Heart left ventricle (tissue), 16 donors: ENCODE measurements at places on chromosomes 3 and 15. TPM values are rescaled to one million over a fixed set of nuclear protein-coding genes. Genes with fewer than 3 reads are reported as not detected.

GRCh38 chr15:88476635-88477060, 9.1 kb downstream of the MRPS11 start:
- H3K27me3 ChIP-seq = no peaks in the 10 kb centered on the region
- no peak overlapping the region for H3K27ac ChIP-seq
- no peaks in the 10 kb centered on the region for H3K4me1 ChIP-seq
- peak; percentile 34 for DNase-seq
- peaks cover 76% of the 10 kb centered on the region for H3K36me3 ChIP-seq

DNA sequence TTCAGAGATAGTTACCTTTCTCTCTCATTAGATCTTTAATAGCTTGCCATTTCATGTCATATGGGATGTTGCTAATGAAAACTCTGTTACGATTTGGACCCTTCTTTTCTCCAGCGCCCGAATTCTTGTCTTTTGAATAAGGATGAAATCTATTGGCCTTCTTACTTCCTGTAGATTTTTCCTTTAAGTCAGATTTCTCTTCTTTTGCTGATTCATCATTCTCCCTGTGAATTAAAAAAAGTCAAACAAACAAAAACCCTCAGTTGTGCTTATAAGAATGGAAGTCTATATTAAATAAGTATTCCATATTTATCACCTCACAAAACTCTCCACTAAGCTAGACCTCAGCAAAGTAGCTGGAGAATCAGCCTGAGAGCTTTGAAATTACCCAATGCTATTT, 9.5 kb downstream of the MYEF2 start:
- H3K4me1 ChIP-seq = no peaks in the 10 kb centered on the region
- DNase-seq = no peak
- H3K27ac ChIP-seq = no peak overlapping the region
- H3K36me3 ChIP-seq = no peaks in the 10 kb centered on the region
- no peak overlapping the region for H3K4me3 ChIP-seq

- H3K27me3 ChIP-seq = no peaks in the 10 kb centered on the region
- no peak overlapping the region for H3K27ac ChIP-seq
- H3K4me1 ChIP-seq = no peaks in the 10 kb centered on the region
- H3K4me3 ChIP-seq = no peak overlapping the region
- no peak for DNase-seq
- H3K36me3 ChIP-seq = no peaks in the 10 kb centered on the region
Observed at GRCh38 chr15:31412824-31413223, 86.2 kb downstream of the KLF13 start.

Gene FOXB1
- total RNA-seq = not detected

Gene ISL2
- total RNA-seq = not detected

DNA sequence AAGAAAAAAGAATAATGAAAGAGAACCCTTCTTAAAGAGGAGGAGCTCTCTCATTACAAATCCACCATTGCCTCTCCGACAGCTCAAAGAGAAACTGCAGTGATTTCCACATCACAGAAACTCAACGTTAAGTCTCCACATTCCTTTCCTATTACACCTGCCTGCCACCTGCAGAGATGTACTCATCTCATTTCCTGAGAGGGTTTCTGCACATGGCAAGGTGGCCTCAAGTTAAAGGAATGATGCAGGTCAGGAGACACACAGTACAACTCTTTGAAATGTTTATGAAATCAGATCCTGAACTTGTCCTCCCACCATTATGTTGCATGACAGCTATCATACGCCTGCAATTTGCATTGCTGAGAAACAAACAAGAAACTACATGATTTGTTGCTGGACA, 458.4 kb upstream of the ADAMTS9 start:
- H3K36me3 ChIP-seq = no peaks in the 10 kb centered on the region
- H3K27ac ChIP-seq = no peak overlapping the region
- H3K4me1 ChIP-seq = no peaks in the 10 kb centered on the region
- no peak for DNase-seq
- no peaks in the 10 kb centered on the region for H3K27me3 ChIP-seq

DNA sequence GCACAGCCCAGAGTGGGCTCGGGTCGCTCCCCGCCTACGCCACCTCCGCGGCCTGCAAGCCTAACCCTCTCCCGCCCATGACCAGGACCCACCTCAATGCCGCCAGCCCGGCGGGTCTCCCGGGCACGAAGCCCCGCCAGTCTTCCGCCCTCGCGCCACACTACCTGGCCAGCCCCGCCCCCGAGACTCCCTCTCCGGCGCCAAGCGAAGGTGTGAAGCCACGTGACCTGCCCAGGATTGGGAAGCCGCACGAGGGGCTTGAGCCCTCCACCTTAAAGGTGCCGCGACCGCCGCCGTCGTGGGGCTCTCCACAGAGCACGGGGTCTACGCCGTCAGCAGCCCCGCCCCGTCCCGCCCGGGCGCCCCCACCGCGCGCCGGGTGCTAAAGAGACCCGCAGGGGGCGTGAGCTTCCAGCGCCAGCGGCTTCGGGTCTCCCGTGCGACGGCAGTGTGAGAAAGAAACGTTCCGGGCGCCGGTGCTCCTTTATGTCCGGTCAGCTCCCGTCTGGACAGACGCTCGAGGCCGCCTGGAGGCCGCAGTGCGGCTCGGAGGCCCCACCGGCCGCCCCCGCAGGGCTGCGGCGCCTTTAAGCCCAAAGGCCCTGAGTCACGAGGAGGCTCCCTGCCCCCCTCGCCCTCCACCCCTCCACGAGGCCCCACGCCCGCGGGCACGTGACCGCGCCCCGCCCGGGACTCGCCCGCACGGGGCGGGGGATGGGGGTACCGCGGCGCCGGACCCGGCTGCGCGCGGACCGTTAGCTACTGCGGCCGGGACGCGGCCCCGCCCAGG, at the start of gene CPEB1:
Gene CPEB1 (minus strand): TSS at position 319 of the 790 bp plus-strand sequence. CDS start 18,904 bp downstream, outside the sequence.
- DNase-seq = peak; percentile 46
- peak within 1 kb of the TSS; percentile 55 for H3K4me3 ChIP-seq
- H3K4me1 ChIP-seq = peaks cover 26% of the 10 kb centered on the region
- peak within 1 kb of the TSS; percentile 39 for H3K27ac ChIP-seq

DNA sequence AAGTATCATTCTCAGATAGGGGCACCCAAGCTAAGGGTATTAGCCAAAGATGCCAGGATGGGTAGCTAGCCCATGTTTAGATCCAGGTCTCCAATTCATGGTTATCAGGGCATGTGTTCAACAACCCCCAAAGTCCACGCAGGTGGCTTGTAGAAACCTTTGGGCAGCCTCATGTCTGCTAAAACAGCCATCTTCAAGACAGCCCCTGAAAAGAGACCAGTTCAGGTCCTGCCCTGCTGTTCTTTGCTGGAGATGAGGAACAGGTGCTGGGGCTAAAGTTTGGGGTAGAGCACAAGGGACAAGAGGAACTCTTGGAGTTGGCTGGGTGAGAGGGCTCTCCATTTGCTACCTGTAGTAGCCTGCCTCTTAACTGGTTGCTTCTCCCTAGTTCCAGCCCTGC, 4.6 kb downstream of the PPM1M start:
- H3K36me3 ChIP-seq = peaks cover 5% of the 10 kb centered on the region
- H3K27me3 ChIP-seq = no peaks in the 10 kb centered on the region
- H3K4me3 ChIP-seq = no peak overlapping the region

DNA sequence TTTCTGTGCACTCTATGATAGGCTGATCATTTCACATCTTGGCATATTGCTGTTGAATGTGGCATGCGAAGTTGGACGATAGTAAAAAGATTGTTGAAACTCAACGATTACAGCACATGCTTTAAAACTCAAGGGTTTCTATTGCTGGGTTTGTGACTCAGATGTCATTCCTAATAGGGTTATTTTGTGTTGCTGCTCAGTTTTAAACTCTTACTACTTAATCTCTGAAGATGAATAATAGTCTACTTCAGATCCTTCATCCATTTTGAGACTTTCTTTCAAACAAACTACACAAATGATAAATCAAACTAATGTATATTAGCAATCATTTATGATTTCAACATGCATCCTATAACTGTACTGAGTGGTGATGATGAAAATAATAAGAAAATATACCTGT, 71.3 kb upstream of the MBNL1 start:
- peak overlapping the region; percentile 4 for H3K4me3 ChIP-seq
- H3K4me1 ChIP-seq = peaks cover 22% of the 10 kb centered on the region
- DNase-seq = no peak
- no peaks in the 10 kb centered on the region for H3K27me3 ChIP-seq

DNA sequence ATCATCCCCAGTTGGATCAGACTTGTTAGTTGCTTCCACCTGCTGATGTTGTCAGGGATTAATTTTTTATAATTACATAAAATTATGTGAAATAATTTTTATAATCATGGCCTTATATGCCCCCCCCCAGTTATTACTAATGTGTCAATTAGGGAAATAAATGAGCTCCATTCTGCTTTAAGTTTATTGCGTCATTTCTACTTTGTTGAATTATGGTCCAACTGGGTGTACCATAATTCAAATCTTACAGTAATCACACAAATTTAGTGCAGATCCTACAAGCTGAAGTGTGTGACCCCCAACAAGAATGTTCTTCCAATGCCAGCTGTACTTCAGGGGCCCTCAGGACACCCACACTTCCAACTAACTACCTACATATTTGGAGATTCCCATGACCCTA, 7.5 kb upstream of the NDN start:
- H3K36me3 ChIP-seq = no peaks in the 10 kb centered on the region
- H3K27ac ChIP-seq = no peak overlapping the region
- H3K4me3 ChIP-seq = no peak overlapping the region

DNA sequence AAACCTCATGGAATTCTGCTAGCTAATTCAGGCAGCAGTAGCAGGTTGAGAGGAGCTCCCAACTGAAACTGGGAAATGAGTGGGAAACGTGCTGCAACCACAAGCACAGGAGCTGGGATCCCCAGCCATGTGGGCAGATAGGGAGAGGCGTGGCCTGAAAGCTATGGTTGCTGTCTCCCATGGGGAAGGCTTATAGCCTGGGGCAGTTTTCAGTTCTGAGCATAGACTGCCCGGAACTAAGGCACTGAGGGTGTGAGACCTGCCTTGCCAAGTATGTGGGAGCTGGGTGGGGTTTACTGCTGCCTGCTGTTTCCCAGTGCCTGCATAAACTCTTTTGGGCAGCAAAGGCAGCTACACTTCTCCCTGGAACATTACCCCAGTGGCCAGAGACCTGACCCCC, 229.5 kb downstream of the TUSC7 start:
- no peaks in the 10 kb centered on the region for H3K27me3 ChIP-seq
- H3K36me3 ChIP-seq = no peaks in the 10 kb centered on the region
- no peak overlapping the region for H3K4me3 ChIP-seq

- DNase-seq = no peak
- no peak overlapping the region for H3K27ac ChIP-seq
- H3K4me3 ChIP-seq = no peak overlapping the region
- peaks cover 69% of the 10 kb centered on the region for H3K36me3 ChIP-seq
- H3K4me1 ChIP-seq = peaks cover 11% of the 10 kb centered on the region
- no peaks in the 10 kb centered on the region for H3K27me3 ChIP-seq
Observed at GRCh38 chr3:16364963-16365362, 100.0 kb downstream of the OXNAD1 start.

Gene ISLR
- 5.8 TPM for total RNA-seq

DNA sequence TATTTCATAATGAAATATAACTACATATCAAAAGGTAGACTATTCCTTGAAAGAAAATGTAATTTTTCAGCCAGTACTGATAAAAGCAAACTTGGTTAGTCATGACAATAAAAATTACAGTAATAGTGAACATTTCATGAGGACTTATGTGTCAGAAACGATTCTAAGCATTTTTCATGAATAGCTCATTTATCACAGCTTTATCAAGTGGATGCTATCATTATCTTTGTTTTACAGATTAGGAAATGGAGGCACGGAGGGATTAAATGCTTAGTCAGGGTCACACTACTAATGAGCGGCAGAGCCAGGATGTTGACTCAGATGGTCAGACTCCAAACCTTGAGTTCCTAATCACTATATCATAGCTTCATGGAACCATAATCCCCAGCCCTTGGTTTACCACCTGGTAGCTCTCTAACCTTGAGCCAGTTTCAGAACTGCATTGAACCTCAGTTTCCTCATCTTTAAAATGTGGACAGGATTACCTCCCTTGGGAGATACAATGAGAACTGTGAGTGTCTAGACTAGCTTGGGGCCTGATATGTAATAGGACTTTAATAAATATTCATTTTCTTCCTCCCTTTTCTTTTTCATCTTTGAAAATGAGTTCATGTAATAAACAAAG, 85.4 kb downstream of the TNIK start:
- no peaks in the 10 kb centered on the region for H3K36me3 ChIP-seq
- peaks cover 34% of the 10 kb centered on the region for H3K4me1 ChIP-seq
- no peak overlapping the region for H3K27ac ChIP-seq
- no peak for DNase-seq
- H3K4me3 ChIP-seq = no peak overlapping the region
- H3K27me3 ChIP-seq = no peaks in the 10 kb centered on the region

Gene NR1I2
- total RNA-seq = 0.09 TPM

DNA sequence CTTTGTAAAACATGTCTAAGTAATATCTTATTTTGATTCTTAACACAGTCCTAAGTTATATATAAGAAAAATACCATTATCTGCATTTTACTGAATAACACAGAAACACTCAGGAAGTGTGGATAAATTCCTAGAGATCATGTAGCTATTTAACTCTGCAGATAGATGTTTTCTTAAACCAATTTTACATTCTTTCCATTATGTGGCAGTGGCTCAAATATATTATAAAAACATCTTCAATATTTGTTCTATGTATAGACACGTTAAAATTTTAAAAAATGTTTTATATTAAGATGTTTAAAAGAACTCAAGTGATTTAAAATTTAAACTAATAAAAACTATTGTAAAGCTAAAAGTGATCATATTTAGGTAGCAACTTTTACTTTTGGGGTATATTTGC, 683.8 kb downstream of the DIPK2A start:
- H3K4me3 ChIP-seq = no peak overlapping the region
- H3K27ac ChIP-seq = no peak overlapping the region
- no peaks in the 10 kb centered on the region for H3K36me3 ChIP-seq
- no peaks in the 10 kb centered on the region for H3K27me3 ChIP-seq

Gene FBXL22
- 29.2 TPM for total RNA-seq

DNA sequence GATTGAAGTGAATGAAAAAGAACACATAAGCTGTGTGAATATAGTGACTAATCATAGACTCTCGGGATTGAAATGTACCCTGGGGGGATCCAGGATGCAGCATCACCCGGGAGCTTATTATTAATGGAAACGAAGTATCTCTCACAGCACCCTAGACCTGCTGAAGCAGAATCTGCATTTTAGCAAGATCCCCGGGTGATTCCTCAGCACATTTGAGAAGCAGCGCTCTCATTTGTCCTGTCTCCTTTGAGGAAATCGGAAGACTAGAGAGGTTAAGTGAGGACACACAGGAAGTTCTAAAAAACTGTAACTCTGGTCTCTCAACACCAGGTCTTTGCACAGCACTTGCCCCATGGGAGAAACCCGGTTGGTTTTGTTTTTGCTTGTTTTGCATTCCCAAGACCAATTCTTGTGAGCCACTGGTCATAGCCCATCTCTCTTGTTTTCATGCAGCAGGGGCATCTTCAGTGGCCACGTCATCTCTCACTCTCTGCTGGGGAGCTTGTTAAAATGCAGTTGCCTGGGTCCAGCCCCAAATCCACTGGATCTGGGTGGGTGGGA, 30.2 kb downstream of the ZNF710 start:
- peak overlapping the region; percentile 5 for H3K4me3 ChIP-seq
- no peaks in the 10 kb centered on the region for H3K36me3 ChIP-seq
- no peak for DNase-seq
- peak overlapping the region; percentile 60 for H3K27ac ChIP-seq

GRCh38 chr3:102124704-102125103, 275.4 kb downstream of the NFKBIZ start:
- no peaks in the 10 kb centered on the region for H3K27me3 ChIP-seq
- no peak overlapping the region for H3K4me3 ChIP-seq
- H3K36me3 ChIP-seq = no peaks in the 10 kb centered on the region
- H3K4me1 ChIP-seq = peaks cover 3% of the 10 kb centered on the region
- no peak for DNase-seq
